SK-N-SH (cell line): ENCODE measurements at places on chromosomes 7 and 10. TPM values are rescaled to one million over a fixed set of nuclear protein-coding genes. Genes with fewer than 3 reads are reported as not detected.

GRCh38 chr10:116272440-116273283, at the start of gene GFRA1:
Gene GFRA1 (minus strand): TSS chr10:116273206. CDS start chr10:116272029, 1,177 bp downstream.
- DNase-seq = peak; percentile 79

LRRC4 gene
- 0.44 and 0.58 TPM in 2 replicates for polyA plus RNA-seq

- DNase-seq = no peak
Measured at GRCh38 chr7:131131746-131132431, 195.8 kb upstream of the MKLN1 start.

GRCh38 chr7:38704751-38705150, 73.6 kb upstream of the AMPH start:
- DNase-seq = no peak

DNA sequence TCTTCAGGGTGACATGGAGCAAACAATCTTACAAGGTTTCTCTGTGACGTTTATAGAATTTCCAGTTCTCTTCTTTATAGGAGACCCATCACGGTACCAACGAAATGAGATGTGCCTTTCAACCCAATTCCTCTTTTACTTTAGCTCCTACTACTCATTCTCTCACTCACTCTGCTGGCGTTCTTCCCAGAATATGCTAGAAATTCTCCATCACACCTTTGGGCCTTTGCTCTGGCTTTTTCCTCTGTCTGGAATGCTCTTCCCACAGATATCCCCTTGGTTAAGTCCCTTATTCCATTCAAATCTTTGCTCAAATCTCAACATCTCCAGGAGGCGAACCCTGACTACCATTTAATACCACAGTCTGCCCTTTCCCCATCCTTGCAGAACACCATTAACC, 39.0 kb downstream of the SEMA3C start:
- no peak for DNase-seq

DNA sequence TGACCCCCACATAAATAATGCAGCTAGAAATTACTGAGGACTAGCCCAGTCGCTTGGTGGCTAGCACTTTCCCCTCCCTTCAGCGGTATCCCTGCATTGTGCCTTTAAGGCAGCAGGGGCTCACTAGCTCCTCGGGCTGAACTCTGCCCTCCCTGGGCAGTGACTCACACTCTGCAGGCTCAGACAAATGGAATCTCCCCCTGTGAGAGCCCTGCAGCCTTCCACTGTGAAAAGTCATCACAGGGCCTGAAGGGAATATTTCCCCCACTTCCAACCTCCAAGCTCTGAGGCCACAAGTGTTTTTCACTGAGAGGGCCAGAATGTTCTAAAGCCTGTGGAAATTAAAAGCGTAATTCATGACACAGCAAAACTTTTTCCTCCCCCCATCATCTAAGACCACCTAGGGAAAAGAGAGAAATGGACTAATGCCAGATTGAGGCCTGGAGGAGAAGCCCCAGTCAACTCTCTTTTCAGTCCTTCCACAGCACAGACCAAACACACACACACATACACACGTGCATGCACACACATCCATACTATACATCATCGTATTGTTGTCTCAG, 93.6 kb upstream of the COL1A2 start:
- peak; percentile 27 for DNase-seq

GRCh38 chr10:106557951-106558733, 606.4 kb downstream of the SORCS1 start:
- DNase-seq = no peak

OR2AE1 gene
- not detected in 2 replicates for polyA plus RNA-seq

- no peak for DNase-seq
Measured at GRCh38 chr10:42380926-42381547, 257.3 kb downstream of the ZNF33B start.

MTURN gene
- polyA plus RNA-seq = 9.0 and 12.9 TPM in 2 replicates

GRCh38 chr7:5584821-5585220, 161.2 kb upstream of the TNRC18 start:
- DNase-seq = no peak

POLD2 gene
- 163 and 194 TPM in 2 replicates for polyA plus RNA-seq

GRCh38 chr7:146575903-146576302, 459.3 kb downstream of the CNTNAP2 start:
- DNase-seq = peak; percentile 68

CALML5 gene
- polyA plus RNA-seq = not detected in 2 replicates

DNA sequence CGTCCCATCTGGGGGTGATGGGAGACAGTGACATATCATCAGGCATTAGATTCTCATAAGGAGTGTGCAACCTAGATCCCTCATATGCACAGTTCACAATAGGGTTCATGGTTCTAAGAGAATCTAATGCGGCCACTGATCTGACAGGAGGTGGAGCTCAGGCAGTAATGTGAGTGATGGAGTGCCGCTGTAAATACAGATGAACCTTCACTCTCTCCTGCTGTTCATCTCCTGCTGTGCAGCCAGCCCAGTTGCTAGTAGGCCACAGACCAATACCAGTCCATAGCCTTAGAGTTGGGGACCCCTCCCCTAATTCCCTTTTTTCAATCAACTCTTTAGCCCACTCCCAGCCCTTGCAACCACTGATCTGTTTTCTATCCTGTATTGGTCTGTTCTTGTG, 581.1 kb upstream of the AUTS2 start:
- DNase-seq = no peak

DNA sequence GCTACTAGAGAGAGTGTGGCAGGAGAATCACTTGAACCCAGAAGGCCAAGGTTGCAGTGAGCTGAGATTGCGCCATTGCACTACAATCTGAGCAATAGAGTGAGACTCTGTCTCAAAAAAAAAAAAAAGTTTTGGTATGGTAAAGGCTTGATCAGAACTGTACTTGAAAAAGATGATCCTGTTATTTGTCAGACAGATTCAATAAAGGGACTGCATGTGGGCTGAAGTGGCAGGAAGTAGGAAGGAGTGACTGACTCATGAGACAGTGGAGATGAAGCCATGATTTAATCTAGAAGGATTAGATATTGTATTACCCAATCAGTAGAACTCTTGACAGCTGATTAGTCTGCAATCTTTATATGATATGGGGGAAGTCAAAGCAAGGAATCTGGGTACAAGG, 2.7 kb upstream of the TMEM254 start:
- no peak for DNase-seq

SUN3 gene
- 0.12 TPM in 1 of 2 replicates, not detected in the other for polyA plus RNA-seq

DNA sequence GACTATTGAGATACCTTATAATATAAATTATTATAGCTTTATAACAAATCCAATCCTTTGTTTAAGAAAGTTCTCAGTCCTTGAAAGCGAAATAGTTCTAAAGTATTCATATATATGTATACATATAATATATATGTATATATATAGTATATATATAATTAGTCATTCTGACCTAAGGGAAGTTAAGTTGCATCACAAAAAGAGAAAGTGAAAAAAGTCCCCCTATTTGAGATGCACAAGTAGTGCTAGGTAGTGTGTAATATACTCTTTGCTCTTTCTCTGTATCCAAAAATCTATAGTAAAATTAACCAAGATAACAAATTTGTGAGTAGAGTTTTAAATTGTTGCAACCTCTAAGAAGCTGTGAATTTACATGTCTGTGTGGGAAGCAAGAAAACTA, 13.3 kb upstream of the IFIT1B start:
- DNase-seq = no peak

GRCh38 chr7:35991511-35992232, 161.4 kb upstream of the EEPD1 start:
- DNase-seq = no peak

DNA sequence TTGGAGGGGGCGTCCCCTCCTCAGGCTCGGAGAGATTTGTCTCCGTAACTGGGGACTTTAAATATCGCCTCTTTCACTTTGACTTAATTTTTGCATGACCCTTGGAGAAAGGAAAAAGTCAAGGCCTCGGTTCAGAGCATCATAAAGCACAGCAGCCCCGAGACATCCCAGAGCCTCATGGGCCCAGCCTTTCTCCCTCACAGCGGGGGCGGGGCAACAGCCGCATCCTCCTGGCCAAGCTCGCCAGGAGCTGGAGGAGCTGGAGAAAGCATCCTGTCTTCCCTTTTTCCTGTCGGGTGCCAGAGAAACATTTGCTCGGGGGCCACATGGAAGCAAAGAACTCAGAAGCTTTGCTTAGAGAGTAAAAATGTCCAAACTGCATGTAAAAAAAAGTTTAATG, 43.6 kb upstream of the DPYSL4 start:
- peak; percentile 65 for DNase-seq

GRCh38 chr7:34844936-34845665, 187.1 kb downstream of the NPSR1 start:
- no peak for DNase-seq

DNA sequence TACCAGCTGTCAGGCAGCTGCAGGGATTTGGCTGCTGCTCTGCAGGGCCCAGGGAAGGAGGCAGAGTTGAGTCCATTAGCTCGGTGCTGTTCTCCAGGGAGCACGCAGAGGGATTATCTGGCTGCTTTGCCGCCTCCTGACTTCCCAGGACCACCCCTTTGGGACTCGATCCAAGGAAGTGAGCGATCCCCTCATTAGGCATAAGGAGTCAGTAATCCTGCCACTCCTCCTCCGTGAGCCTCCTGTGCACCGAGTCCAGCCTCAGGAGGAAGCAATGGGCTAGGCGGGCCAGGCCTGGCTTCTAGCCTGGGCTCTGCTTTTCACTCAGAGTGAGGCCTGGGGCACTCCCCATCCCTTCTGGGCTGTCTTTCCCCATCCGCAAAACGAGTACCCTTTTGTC, 417.9 kb downstream of the RPS24 start:
- DNase-seq = no peak

- DNase-seq = no peak
Measured at GRCh38 chr10:67770537-67770936, 67.5 kb downstream of the DNAJC12 start.

COPG2 gene
- 44.3 and 61.4 TPM in 2 replicates for polyA plus RNA-seq

LRIT1 gene
- not detected in 2 replicates for polyA plus RNA-seq

DNA sequence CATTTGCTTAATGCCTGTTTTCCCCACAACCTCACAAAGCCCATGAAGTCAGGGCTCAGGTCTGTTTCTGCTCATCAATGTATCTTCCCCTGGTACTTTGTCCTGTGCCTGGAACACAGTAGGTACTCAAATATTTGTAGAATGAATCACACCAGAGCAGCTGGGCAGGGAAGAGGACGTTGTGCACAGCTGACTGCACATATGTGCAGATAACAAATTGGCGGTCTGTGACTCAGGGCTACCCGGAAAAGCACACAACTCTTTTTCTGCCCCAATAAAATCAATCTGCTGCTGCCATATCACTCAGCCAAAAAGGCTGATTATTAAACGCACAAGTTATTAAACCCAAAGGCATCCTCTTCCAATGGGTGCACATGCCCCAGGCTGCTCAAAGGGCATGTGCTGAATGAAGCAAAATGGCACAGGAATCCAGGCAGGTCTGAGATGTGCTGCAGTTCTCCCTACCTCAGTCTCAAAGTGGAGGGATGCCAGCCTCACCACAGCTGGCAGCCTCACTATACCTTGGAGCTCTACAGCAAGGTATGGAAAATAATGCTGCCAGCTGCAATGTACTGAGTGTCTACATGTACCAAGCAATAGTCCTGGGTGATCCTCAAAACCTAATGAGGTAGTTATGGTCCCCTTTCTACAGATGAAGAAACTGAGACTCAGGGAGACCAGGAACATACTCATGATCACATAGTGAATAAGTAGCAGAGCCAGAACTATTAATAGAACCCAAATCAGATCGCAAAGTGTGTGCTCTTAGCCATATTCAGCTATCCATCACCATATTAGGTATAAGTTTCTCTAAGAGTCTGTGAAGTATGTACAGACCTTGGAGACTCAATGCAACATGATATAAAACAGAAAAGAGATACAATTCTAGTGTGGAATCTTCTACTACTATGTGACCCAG, 43.4 kb downstream of the SORBS1 start:
- DNase-seq = no peak

RNLS gene
- not detected in 2 replicates for polyA plus RNA-seq

DNA sequence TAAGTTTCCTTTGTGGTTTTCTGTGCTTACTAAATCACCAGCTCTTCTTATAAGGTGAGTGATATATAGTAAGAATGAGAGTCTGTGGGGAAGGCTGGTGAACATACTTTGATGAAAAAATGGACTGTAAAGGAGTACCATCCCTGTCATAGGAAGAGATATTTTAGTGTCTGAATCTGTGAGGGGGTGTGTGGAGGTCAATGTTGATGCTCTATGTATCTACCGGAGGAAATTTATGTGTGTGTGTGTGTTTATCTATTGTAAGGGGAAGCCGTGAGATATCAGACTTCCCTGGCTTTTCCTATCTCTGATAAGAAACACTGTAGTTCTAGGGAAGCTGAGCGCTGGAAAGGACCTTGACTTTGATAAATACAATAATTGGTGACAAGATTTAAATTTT, 179.0 kb downstream of the PCDH15 start:
- DNase-seq = no peak

- DNase-seq = no peak
Measured at GRCh38 chr7:89605362-89605761, 548.9 kb upstream of the STEAP1 start.

IL6 gene
- polyA plus RNA-seq = 13.6 and 20.5 TPM in 2 replicates

CHAT gene
- 0.08 TPM in 1 of 2 replicates, not detected in the other for polyA plus RNA-seq

GRCh38 chr10:104318810-104319741, 19.2 kb downstream of the ITPRIP start:
- no peak for DNase-seq

FAM221A gene
- 9.7 and 10.5 TPM in 2 replicates for polyA plus RNA-seq

- no peak for DNase-seq
Measured at GRCh38 chr7:65371468-65371867, 2.2 kb upstream of the ZNF92 start.

- DNase-seq = peak; percentile 44
Measured at GRCh38 chr7:28076423-28077200, 104.0 kb downstream of the JAZF1 start.

GRCh38 chr7:23105086-23105643, 420 bp upstream of the KLHL7 start:
- DNase-seq = no peak

DNA sequence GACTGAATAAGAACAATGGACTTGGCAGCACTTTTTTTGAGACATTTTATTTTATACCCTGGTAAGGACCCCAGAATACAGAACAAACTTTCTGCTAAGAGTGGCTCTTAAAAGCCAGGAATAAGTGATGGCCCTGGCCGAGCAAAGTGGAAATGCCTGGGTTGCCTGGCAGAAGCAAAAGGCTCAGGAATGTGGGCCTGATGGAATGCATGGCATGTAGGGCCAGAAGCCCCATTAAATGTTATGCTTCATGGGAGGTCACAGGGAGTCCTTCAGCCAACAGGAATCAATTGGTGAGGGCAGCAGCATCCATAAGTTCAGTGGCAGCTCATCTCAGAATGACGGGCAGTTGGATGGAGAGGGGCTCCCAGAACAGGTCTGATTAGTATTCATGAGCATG, 301.5 kb upstream of the CACNA2D1 start:
- DNase-seq = no peak

DNA sequence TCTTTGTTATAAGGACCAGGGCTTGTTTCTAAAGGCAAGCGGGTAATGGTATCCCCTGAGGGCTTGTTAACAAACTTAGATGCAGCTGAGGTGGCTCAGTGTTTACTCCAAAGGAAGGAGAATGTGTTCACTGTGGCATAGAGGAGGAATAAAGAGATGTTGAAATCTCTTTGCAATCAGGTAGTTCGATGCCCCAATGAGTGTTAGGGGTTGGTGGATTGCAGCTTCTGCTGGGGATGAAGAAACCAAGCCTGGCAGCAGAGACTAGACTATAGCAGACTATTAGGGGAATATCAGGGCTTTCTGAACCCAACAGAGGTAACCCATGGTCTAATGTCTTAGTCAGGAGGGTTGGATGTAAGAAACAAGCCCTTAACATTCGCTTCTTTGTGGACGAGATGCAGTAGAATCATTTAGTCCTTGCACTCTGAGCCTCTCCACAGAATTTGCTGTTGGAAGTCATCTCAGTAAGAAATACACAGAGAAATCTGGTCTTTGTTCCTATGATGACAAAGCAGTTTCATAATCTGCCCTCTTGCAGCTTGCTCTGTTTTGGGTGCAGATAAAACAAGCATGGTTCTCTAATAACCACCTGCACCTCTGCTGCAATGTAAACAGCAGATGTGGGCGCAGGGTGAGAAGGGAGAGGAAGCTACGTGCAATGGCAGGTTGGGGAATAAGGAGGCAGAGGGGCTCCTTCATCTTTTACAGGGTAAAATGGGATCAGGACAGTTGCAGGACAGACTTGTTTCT, 108.6 kb downstream of the NRF1 start:
- DNase-seq = no peak
